Foreskin melanocyte (primary cell): ENCODE measurements at places on chromosomes 2 and 18.

DNA sequence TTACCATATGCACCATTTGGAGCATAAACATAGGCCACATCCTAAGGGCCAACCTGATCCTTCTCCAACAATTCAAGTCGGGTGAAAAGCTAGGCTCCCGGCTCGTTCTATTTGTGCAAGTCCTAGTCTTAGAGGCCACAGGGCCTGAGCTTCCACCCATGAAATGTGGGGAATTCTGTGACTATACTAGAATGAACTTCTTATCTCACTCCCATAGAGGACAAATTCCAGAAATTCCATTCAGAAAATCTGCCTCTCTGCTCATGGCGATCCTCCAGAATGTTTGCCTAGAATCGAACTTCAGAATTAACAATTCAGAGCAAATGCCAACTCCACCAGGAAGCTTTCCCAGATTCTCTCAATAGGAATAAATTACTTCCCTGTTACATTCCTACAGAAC lies 187.9 kb downstream of the BCL11A start:
- DNase-seq = no peak

DNA sequence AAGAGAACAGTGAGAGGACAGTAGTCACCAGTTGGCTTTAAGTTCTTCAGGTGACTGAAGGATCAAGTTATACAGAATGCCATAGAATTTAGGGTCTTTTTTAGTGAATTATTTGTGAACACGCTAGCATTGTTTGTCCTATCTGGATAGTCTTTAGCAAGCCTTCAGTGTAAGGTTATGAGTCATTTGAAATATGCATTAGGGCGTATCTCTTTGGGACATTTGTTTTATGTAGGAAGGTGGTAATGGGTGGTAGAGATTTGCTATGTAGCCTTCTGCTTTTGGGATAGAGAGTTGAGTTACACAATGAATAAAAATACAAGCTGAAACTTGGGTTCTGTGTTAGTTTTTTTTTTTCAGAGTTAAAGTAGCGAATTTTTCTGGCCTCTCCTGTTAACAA lies 13.0 kb downstream of the ACTR2 start:
- DNase-seq = no peak

GRCh38 chr18:1018181-1018681 lies 113.6 kb downstream of the ADCYAP1 start:
- DNase-seq = no peak

- no peak for DNase-seq
Measured at GRCh38 chr2:189579585-189580186, 900 bp downstream of the SLC40A1 start.

- DNase-seq = no peak
Measured at GRCh38 chr2:72969706-72970105, 52.4 kb downstream of the EMX1 start.

GRCh38 chr2:112698834-112699515 lies 21.8 kb upstream of the NT5DC4 start:
- peak; percentile 32 for DNase-seq

DNA sequence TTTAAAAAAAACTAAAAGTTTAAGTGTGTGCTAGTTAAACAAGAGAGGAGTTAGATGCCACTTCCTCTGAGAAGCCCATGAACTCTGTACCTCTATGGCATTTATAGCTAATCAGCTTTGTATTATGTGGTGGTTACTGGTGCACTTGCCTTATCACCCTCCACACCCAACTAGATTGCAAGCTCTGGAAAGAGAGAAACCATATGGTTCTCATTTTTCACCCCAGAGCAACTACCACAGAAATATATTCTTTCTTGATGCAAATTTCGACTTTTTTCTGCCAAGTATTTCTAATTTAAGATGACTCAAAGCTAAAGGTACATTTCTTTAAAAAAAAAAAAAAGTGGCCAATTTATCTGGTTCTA lies 24.2 kb downstream of the RAPH1 start:
- DNase-seq = no peak

GRCh38 chr18:36128530-36128870 lies 640 bp downstream of the SLC39A6 start:
- no peak for DNase-seq

GRCh38 chr2:195662138-195662537 lies 5.1 kb downstream of the SLC39A10 start:
- no peak for DNase-seq

DNA sequence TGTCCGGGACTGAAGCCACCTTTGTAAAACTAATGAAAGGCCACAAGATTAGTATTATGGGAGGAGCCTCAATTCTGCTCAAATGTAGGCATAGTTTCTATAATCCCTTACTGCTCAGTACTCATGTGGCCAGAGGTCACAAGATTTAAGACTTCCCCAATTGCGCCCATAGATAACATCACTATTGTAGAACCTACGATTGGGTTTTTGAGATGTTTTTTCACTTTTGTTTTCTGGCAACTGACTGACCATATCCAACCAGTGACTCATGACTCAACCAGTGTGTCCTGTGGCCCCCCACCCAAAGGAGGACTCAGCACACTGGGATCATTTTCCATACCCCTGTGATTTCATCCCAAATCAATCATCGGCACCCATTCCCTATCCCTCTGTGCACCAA lies 15.2 kb upstream of the TSPYL6 start:
- no peak for DNase-seq
